ENCODE measurements at places on chromosomes 6 and 20. TPM values are rescaled to one million over a fixed set of nuclear protein-coding genes. Genes with fewer than 3 reads are reported as not detected.

MICB gene
- total RNA-seq, result 0.66 TPM

- no peak for DNase-seq
Measured at GRCh38 chr20:46396052-46396740, 10.2 kb downstream of the ELMO2 start.

DNA sequence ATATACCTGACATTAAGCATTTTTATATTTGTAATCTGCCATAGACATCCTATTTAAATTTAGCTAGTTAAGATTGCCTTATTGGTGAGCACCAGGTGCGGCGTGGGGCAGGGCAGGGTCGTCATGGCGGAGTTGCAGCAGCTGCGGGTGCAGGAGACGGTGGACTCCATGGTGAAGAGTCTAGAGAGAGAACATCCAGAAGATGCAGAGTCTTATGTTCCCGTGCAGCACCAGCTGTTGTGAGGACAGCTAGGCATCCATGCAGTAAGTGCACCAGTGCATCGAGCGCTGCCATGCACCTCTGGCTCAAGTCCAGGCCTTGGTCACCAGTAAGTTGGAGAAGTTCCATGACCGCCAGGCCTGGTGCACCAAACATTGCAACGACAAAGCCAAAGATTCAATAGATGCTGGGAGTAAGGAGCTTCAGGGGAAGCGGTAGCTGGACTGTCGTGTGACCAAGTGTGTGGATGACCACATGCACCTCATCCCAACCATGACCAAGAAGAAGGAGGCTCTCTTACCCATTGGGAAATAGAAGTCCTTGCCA lies 586.2 kb downstream of the CD109 start:
- no peak for DNase-seq

DNA sequence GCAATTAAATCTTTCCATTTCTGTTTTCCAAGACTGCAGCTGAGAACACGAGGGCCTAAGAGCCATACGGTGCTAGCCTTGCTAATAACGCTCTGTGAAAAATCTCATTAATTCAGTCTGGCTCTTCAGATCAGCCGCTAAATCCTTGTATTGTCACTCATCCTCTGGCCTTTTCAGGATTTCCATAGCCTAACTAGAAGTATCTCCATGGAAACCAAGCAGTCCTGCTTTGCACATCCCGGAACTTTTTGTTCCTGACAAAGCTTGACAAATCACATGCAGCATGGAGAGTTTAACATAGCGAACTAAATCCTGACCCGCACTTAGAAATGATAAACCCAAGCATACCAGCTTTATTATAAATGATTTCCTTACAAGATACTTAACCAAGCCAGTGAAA lies 383.7 kb downstream of the CD83 start:
- no peak for DNase-seq

- DNase-seq, result no peak
Measured at GRCh38 chr6:82259389-82259788, 11.8 kb upstream of the IBTK start.
